Stimulated activated effector memory CD8-positive, alpha-beta T cell treated with anti-CD3 and anti-CD28 coated beads, Interleukin-12 subunit alpha, Interleukin-12 subunit beta, amount 100 ng/mL, for 72 hours (primary cell): ENCODE measurements at places on chromosomes 2 and 18.
A peak's percentile ranks its signal among the peaks of the same experiment; 100 is the strongest.

DNA sequence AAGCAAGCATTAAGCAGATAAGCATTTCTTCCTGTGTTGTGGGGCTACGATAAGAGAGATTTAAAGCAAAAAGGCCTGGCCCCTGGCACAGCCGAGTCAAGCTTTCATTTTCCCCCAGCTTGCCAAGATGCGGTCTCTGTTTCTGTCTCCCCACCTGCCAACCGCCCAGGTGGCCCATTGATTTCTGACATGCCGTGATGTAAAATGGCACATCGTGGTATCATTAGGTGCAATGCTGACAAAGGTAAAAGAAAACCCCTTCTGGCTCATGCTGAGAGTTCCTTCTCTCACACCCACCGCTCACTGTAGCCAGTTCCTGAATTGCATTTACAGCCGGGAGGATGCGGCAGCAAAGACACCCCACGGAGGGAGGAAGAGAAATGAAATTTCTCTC lies 62.8 kb downstream of the BOD1L2 start:
- no peak for DNase-seq

GRCh38 chr2:131572175-131572574 lies 44.5 kb downstream of the CCDC74A start:
- DNase-seq, result no peak

GRCh38 chr2:131044757-131045150 lies 48.5 kb downstream of the FAM168B start:
- DNase-seq, result no peak

GRCh38 chr18:21341141-21341540 lies 99.1 kb downstream of the GREB1L start:
- DNase-seq, result no peak

DNA sequence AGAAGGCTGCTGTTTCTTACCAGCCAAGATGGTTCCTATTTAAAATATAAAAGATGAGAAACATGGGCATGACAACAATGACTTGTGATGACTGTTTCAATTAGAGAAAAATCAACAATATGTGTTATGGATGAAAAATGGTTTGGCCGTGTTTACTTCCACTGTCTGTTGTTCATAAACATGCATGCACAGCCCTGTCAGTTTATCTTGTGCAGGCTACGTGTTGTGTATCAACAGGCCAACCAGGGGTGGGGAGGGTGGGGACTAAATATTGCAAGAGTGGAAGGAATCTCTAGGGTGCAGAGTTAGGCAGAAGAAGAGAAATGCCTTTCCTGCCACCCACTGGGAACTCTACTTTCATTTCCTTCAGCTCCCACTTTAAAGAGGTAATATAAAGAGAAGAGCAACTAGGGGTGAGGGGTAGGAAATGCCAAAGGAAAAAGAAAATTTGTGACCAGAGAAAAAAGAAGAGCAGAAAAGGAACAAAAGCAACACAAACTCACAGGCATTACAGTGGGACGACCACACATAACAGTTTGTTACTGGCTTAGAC lies 116.8 kb upstream of the MEIS1 start:
- DNase-seq, result no peak

DNA sequence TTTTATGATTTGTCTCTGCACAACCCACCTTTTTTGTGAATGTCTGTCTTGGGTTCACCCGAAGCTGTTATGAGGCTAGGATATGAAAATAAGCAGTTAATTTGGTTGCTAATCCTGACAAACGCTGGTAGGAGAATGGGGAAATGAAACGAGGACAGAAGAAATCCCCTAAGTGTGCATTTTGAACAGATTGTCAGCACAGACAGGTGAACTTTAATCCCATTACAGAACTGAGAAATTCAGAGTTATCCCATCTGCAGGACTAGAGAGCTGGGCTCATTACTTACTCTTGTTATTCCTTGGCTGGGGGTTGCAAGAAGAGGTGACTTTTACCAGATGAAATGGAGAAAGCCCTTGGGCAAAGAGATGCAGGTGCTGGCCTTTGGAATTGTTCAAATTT lies 123.3 kb upstream of the NYAP2 start:
- no peak for DNase-seq

- no peak for DNase-seq
Measured at GRCh38 chr2:85288244-85288725, 39.5 kb downstream of the TGOLN2 start.

DNA sequence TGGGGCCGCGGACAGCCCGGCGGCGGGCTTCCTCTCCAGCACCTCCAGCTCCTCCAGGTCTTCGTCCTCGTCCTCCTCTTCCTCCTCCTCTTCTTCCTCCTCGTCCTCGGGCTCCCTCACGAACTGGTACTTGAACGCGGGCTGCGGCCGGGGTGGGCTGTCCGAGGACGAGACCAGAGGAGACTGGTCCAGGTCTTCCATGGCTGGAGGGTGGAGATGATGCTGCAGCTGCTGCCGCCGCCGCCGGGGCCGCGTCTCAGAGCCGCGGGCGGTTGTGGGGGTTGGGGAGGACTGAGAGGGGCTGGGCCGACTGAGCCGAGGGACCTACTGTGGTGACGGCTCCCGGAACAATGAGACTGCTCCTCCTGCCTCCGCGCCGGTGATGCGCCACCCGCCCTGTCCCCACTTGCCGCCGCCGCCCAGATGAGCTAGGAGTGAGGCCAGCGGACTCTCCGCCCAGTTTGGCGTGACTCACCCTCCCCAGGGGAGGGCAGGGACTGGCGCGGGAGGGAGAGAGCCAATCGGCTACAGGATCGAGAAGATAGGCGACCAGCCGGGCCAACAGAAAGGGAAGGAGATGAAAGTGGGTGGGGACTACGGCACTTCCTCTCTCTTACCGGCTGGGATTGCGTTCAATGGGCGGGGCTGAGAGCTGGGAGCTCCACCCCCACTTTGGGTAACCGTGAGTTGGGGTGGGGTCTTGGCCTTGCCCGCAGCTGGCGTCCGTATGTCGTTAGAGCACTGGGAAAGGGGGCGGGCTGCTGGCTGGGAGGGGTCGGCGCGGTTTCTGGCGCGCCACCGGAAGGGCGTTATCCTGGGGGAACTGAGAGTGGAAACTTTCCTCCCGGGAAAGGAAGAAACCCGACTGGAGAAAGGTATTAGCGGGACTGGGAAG lies at the start of gene RTN4:
RTN4 (minus strand) TSS at position 352 of the 895 bp plus-strand sequence; CDS start at position 201, 151 bp downstream.
- DNase-seq, result peak; percentile 87

- no peak for DNase-seq
Measured at GRCh38 chr2:111702119-111702803, 181.7 kb downstream of the ANAPC1 start.

DNA sequence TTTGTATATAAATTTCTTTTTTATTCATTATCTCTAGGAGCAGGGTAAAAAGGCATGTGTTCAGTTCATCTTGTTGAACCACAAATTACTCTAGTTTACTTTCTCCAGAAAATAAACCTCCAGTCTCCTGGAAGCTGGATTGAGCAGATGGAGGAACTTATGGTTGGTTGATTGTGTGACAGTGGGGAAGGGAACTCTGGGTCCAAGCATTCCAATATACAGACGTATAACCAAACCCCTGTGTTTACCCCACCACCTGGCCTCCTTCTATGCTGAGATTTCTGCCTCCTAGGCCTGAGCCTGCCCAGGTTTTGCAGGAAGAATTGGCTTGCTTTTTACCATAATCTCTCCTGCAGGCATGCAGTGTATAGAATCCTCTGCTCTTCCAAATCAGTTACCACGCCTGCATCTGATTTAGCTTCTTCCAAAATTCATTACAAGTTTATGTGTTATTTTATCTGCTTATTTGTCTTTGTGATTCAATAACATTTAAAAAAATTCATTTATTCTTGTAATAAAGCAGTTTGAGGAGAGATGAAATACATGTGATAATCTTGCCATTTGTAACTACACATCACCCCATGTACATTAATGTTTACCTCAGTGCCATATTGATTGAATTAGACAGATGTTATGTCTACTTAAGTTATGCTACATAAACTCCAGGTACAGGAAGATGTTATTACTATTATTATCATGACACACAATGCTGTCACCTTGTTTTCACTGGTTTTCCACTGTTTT lies 2.5 kb upstream of the RAB27B start:
- DNase-seq, result no peak

DNA sequence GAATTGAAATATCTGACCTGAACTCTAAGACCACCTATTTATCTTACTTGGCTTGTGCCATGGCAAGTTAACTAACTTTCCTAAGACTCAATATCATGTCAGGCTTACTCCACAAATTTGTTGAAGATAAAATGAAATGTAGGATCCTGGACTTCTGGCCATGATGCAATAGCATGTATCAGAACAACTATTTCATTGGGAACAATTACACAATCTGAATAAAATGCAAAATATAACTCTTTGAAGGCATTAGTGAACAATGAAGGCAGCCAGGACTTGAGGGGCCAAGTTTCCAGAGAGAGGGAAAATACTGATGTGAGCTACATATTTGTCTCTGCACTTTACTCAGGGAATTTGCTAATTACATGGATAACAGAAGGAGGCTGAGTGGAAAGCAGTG lies 476.5 kb upstream of the ACVR2A start:
- DNase-seq, result no peak

DNA sequence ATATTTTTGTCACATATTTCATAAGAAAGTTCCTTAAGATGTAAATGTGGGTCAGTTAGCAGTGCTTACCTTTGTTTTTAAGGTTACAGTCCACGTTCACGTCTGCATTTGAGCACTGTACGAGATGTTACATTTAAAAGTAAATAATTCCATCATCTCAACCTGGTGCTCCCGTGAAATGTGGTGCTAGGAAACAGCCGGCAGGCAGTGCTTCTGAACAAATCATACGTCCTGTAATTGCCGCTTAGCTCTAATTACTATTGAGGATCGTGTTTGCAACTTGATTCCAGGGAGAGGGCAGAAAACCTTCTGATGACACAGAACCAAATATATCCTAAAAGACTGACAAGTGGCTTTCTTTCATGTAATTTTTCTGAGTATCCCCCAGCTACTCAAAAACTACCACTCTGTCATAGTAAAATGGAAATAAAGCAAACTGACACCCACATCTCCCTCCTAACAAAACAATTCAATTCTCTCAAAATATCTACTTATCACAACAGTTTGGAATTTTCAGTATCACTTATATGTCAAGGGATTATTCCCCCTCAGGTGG lies 297.8 kb upstream of the SESTD1 start:
- DNase-seq, result no peak

DNA sequence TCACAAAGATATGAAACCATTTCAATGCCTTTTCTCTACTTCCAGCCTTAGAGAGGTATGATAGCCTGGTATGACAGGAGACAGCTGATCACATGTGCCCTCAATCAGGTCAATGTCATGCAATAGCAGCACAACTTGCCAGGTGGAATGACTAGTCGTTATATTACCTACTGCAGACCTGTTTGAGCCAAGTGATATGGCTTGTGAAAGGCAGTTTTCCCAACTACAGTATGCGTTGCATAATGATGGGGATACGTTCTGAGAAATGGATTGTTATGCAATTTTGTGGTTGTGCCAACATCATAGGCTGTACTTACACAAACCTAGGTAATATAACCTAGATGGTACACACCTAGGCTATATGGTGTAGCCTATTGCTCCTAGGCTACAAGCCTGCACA lies 262.8 kb downstream of the ICOS start:
- no peak for DNase-seq

GRCh38 chr2:133204421-133204820 lies 363.8 kb downstream of the NCKAP5 start:
- no peak for DNase-seq

DNA sequence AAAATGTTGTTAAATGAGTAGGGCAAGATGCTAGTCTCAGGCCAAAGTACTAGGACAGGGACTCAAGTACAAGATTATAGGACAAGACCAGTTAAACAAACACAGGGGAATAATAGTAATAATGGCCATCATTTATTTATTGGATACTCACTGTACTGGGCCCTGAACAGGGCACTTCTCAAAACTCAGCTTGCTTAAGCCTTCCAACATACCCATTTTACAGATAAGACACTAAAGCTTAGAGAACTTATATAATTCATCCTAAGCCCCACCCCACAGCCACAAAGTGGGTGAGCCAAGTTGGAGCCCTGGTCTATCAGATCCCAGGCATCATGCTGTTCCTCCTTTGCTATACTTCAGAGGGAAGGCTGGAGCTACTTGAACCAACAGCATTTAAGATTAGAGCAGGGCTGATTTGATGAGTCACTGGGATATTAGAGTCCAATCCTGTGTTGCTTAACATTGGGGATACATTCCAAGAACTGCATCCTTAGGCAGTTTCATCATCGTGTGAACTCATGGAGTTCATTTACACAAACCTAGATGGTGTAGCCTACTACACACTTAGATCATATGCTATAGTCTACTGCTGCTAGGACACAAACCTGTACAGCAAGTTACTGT lies 153.6 kb downstream of the MTCL1 start:
- DNase-seq, result no peak

- DNase-seq, result no peak
Measured at GRCh38 chr18:48100165-48100575, 169.7 kb upstream of the SMAD2 start.

DNA sequence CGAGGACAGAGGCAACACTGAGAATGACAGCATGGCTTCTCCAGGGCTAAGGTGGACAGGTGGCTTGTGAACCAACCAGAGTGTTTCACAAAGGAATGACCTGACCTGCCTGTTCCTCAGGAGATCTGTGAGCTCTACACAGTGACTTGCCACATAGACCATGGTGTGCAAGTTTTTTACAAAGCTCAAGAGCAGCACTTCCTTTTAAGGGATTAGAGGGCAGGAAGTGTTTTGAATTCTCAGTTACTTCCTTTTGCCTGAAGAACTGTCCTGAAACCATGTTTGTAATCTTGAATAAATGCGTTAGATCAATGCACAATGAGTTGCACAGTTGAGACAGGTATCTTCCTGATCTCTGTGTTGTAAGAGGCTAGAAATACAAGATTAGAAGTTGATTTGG lies 421.9 kb downstream of the THSD7B start:
- no peak for DNase-seq

GRCh38 chr18:44889111-44889510 lies 208.4 kb downstream of the SETBP1 start:
- no peak for DNase-seq

GRCh38 chr18:51559198-51559901 lies 361.9 kb upstream of the MEX3C start:
- DNase-seq, result no peak
